CD4-positive, alpha-beta T cell treated with Interleukin-1 beta for 1 hour (primary cell): ENCODE measurements at places on chromosomes 6 and 20.

DNA sequence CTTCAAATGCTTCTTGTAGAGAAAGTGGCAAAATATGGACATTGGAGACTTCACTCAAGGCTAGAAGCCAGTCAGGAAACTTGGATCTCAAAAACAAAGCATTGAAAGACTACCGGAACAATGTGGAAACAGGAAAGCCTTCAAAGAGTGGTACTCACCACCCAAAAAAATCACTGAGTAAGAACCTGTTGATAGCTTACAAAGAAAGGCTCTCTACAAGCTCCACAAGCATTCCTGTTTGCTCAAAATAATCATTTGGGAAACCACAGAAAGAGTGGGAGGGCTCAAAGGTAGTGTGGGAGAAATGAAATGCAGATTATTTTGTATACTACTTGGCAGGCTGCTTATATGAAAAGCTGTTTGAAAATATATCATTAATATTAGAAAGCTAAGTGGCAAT, 9.5 kb upstream of the DST start:
- no peak for DNase-seq

GRCh38 chr20:58086763-58087561, 141.5 kb downstream of the ANKRD60 start:
- no peak for DNase-seq

GRCh38 chr6:158039178-158039557, 57.5 kb downstream of the SYNJ2 start:
- DNase-seq, result no peak

GRCh38 chr6:55014321-55015088, 159.8 kb upstream of the HCRTR2 start:
- DNase-seq, result no peak
